Omental fat pad (tissue), 4 donors: ENCODE measurements at places on chromosomes 16 and 17.
A peak's percentile ranks its signal among the peaks of the same experiment; 100 is the strongest.

- no peak for DNase-seq
Measured at GRCh38 chr17:18877104-18877645, 19.2 kb downstream of the PRPSAP2 start.

- DNase-seq, result peak; percentile 80
Measured at GRCh38 chr17:45228763-45229539, 7.3 kb downstream of the FMNL1 start.

- no peak for DNase-seq
Measured at GRCh38 chr17:27575912-27576252, 55.1 kb upstream of the LGALS9 start.

- DNase-seq, result no peak
Measured at GRCh38 chr16:87201790-87202189, 115.4 kb downstream of the C16orf95 start.

DNA sequence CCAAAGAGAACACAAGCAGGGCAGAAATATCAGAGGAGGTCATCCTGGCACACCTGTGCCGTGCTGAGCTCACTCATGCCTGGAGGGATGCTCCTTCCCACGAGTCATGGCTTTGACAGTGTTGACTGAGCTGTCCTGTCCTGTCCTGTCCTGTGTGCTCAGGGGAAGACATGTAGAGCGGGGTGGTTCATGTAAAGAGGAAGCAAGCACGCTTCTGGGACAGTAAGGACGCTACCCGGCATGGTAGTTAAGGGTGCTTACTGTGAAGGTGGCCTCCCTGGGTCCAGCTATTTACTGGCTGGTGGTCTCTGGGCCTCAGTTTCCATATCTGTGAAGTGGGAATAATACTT, 398 bp downstream of the LGALS9 start:
- DNase-seq, result no peak

DNA sequence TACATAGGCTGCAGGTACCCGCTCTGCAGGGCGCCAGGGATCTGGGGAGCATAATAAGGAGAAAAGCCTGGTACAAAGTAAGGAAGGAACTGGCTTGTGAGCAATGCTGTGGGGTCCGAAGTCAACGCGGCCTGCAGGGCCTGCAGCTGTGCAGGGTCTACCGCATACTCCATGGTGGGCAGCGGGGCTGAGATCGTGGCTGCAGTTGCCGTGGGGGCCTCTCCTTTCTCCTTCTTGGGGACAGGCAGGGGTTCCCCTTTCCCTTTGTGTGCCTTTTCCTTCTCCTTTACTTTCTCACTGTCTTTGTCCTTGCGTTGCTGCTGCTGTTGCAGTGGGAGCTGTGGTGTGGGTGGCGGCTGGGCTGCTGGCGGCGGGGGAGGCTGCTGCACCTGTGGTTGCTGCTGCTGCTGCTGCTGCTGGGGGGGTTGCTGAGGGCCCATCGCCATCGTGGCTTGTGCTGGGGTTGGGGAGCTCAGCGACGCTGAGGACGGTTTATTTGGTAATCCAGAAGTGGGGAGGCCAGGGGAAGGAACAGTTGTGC, 259.6 kb downstream of the ZFHX3 start:
- DNase-seq, result no peak

- DNase-seq, result no peak
Measured at GRCh38 chr17:12094336-12094735, 73.7 kb downstream of the MAP2K4 start.

GRCh38 chr16:888901-889570, 81.7 kb downstream of the LMF1 start:
- DNase-seq, result no peak

DNA sequence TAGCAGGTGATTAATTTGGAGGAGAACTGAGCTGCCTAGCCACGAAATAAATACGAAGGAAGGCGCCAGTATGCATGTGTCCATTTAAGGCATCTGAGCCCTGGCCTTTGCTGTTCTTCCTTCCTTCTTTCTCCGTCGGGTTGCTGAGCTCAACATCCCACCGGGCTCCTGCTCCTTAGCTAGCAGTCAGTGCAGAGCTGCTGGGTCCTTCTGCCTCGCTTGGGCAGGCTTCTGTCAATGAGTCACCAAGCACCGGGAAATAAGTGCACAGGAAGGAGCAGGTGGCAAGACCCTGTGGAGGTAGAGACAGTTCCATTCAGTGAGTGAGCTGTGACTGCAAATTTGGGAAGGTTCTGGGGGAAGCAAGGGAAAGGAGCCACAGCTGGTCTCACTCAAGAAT, 120.7 kb downstream of the CCDC182 start:
- DNase-seq, result no peak

DNA sequence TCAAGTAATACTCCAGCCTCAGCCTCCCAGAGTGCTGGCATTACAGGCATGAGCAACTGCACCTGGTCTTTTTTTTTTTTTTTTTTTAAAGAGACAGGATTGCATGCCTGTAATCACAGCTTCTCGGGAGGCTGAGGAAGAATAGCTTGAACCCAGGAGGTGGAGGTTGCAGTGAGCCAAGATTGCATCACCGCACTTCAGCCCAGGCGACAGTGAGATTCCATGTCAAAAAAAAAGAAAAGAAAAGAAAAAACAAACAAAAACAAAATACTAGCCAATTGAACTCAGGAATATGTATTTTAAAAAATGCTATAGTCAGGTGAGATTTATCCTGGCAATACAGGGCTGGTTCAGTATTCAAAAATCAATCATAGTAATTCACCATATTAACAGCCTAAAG, 117.7 kb upstream of the TMEM97 start:
- DNase-seq, result no peak

GRCh38 chr16:4093495-4094126, 22.6 kb downstream of the ADCY9 start:
- DNase-seq, result no peak

GRCh38 chr17:56910509-56911235, 3.2 kb downstream of the TRIM25 start:
- no peak for DNase-seq

GRCh38 chr17:81027591-81028505, 7.1 kb upstream of the BAIAP2 start:
- DNase-seq, result no peak

DNA sequence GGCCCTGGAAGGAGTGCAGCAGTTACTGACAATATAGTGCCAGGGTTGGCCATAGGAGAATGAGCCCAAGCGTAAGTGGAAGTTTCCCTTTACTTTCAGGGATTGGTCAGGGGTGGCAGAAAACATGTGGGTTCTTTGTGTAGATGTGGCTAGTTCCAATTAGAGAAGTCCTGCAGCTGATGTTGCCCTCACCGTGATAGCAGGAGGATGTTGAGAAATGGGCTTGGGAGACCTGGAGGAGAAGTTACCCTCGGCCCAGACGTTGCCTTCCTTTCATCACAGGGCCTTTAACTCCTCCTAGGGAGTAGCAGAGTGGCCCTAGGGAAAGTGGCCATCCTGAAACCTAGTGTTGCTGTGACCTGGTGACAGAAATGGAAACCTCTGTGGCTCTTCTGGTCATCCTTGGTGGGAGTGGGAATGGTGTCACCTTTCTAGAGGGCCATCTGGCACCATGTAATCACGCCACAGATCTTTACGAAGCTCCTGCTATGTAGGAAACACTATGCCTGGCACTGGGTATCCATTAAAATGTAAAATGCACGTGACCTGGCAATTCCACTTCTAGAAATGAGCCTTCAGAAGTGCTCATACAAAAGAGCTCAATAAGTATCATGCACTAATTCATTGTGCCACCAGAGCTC, 6.7 kb downstream of the TMEM92 start:
- DNase-seq, result no peak

DNA sequence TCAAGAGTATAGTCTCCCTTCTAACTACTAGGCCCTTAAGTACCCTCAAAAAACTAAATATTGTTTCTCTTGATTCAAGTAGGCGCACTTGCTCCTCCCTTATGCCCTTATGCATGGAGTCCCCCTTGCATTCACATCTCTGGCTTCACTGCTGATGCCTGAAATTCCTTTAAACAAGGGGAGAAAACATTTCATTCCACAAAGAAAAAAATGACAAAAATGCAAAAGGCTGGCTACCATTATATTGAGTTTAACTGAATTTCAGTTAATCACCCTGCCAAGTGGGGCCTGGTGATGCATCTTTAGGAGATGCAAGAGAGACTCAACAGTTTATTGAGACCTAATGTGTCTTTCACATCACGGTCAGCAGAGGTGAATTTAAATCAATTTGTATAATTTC, 35.6 kb downstream of the CRLF3 start:
- no peak for DNase-seq

GRCh38 chr17:79699386-79700036, 31.2 kb upstream of the ENPP7 start:
- DNase-seq, result no peak

DNA sequence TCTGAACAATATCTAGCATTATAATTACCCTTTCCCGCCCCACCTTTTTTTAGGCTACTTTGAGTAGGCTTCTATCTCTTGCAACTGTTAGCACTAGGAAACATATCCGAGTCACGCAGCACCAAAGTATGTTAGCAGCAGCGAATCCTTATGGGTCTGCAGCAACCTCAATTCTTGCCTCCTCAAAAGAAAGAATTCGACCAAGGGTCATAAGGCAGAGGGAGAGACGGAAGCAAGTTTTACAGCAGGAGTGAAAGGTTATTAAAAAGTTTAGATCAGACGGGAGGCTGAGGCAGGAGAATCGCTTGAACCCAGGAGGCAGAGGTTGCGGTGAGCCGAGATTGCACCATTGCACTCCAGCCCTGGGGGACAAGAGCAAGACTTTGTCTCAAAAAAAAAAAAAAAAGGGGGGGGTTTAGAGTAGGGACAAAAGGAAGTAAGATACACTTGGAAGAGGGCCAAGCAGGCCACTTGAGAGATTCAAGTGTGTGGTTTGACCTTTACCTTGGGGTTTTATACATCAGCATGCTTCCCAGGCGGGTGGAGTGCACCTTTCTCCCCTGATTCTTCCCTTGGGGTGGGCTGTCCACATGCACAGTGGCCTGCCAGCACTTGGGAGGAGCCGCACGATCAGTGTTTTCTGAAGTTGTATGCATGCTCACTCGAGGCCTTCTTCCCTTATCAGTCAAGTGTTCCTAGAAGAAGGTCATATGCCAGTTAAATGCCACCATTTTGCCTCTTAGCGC, 67.7 kb downstream of the HLF start:
- no peak for DNase-seq

- no peak for DNase-seq
Measured at GRCh38 chr16:65837464-65837863, 529.0 kb upstream of the CDH5 start.

- DNase-seq, result no peak
Measured at GRCh38 chr16:11024333-11025053, 80.1 kb downstream of the CLEC16A start.

- no peak for DNase-seq
Measured at GRCh38 chr16:16989368-16989767, 481.4 kb downstream of the XYLT1 start.

DNA sequence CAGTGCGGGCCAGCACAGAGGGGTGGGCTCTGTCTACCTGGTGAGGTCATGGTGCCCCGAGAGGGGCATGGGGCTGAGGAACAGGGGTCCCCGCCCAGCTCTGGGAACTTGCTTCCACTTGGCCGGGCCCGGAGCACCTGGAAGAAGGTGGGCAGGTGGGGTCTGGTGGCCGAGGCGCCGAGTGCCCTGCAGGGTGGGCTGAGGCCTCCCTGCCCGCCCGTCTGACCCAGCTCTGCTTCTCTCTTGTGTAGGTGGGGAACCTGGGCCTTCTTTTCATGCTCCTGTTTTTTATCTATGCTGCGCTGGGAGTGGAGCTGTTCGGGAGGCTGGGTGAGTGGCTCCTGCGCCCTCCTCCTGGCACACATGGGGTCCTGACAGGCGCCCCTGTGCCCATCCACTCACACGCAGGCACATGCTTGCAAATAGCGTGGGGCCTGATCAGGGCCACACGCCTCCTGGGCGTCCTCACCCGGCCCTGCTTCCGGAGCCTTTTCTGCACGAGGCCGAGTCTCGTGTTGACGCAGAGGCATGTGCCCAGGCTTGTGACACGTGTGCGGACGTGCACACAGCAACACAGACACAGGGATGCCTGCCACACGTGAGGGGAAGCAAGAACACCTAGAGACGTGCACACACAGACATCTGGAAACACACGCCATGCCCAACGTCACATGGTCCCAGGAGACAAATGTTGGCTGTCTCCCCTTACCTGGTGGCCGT, 8.2 kb downstream of the TPSG1 start:
- no peak for DNase-seq

GRCh38 chr16:6510261-6510660, 822.4 kb upstream of the RBFOX1 start:
- no peak for DNase-seq

DNA sequence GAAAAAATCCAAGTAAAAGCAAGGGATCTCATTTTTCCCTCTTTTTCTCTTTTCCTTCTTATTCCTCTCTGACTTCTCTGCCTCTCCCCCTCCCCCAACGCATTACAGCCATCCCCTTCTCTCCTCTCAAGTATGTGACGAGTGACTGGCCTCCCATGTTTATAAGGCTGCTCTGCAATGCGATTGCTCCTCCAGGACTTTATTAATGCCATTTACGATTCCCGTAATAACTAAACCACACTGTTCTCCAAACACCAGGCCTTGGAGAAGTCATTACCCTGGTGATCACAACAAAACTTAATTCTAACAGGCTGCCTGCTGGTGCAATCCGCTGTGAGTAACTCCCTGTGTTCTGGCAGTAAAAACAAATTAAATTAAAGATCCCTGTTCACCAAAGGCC, 88.8 kb downstream of the HS3ST3B1 start:
- no peak for DNase-seq

DNA sequence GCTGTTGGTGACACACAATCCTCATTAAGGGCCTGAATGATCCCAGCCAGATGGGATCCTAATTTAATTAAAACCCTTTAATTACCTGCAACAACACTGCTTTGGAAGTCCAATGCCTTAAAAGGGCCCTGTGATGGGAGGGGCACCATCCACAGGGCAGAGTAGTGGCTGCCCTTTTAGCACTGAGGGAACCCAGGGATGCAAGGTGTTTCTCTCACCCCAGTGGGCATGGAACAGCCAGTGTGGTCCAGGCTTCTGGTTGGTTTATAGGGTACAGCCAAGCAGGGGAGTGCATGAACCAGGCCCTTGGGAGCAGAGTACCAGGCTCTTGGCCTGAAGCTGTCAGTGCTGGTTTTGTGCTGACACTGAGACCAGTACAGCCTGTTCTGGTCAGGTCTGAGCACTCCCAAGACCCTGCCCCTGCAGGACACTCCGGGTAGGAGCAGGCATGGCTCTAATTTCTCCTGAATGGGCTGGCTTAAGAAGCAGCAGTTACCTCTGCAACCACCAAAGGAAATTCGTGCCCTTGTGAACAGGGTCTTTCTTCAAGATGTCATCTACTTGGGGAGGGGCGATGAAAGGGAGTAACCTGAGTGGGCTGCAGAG, 9.9 kb downstream of the NXPH3 start:
- no peak for DNase-seq

DNA sequence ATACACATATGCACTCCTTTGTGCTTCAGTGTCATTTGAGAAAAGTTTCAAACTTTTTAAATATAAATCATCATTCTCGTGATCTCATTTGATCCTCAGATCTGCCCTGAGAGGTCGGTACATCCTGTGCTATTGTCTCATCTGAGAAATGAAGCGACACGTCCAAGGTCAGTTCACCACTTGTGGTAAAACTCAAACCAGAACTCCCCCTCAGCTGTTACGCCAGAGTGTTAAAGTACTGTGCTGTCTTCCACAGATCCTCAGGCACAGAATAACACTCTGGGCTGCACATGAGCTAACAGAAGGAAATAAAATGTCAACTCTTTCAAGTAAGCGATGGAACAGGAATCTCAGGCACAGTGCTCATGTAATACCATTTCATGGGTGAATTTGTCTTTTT, 31.4 kb downstream of the ANKFN1 start:
- no peak for DNase-seq

- DNase-seq, result no peak
Measured at GRCh38 chr17:68763562-68763961, 162.4 kb upstream of the FAM20A start.

GRCh38 chr17:73384926-73385325, 73.1 kb upstream of the CDC42EP4 start:
- no peak for DNase-seq

- DNase-seq, result no peak
Measured at GRCh38 chr16:80459331-80459777, 81.4 kb upstream of the DYNLRB2 start.
